ENCODE measurements at places on chromosomes 1 and 21.

DNA sequence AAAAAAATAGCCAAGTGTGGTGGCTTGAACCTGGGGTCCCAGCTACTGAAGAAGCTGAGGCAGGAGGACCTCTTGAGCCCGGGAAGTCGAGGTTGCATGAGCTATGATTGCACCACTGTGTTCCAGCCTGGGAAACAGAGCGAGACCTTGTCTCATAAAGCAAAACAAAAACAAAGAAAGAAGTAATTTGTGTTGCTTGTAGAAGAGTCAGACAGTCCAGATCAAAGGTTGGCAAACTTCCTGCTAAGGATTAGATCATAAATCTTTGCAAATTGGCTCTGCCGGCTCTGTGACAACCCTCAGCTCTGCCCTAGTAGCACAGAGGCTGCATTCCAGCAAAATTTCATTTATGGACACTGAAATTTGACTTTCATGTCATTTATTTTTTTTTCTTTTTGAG lies 19.0 kb upstream of the MFN2 start:
- DNase-seq, result no peak

DNA sequence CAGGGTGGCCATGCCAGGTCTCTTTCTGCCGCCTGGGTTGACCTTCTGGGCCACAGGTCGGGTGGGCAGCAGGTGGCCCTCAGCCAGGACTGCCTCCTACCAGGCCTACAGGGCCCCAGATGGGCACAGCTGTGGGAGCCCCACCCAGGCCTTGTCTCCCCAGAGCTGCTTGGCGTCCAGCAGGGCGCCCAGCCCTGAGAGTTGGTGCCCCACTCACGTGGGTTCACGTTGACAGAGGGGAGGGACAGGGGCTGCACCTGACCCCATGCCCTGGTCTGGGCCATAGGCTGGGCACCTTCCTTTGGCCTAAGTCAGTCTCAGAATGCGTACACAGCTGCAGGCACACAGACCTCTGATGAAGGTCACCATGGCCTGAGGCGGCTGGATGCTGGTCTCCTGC lies 16.7 kb downstream of the PRDM16 start:
- no peak for DNase-seq

DNA sequence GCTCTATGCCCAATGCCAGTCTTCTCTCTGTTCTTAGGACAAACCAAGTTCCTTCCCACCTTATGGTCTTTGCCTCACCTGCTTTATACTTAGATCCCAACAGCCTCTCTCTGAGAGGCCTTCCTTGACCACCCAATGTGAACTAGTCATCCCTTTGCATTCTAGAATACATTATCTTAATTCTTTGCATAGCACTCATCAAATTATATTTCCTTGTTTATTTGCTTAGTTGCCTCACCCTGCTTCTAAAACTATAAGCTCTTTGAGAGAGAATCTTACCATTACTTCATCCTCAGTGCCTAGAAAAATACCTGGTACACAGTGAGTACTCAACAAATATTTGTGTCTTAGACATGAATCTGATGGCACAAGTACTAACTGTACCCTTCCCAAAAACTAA lies 8.0 kb downstream of the PIGP start:
- DNase-seq, result no peak

DNA sequence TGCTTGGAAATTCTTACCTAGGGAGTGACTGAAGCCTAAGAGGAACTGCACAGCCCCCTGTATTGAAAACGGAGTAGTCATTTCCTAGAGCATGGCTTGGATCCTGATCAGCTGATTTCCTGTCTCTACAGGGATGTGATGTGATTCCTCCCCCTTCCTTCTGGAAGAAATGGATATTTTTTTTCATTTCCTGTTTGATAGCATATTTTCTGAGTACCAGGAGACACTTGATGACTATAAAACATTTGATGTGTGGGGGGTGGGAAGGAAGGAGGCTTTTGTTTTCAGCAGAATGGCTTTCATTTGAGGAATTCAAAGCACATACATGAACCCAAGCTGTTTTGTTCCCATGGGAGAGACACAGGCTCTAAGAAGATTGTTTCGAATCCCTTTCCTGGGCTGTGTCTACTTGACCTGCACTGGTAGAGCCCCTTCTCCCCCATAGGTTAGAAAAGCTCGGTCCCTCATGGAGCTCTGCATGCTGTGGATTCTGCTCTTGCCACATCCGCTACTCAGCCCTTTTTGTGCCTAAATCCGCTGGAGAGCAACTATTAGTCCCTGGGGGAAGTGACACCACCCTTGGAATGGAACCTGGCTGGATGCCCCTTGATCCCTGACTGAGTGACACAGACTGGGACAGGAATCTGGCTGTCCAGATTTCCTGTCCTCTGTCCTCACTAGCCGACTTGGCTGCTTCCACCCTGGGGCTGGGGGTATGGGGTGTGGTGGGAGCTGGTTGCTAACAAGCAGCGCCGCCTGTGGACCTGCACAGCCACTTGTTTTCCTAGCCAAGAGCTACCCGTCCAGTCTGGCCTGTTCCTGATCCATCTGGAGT lies 71.8 kb upstream of the MACF1 start:
- DNase-seq, result peak; percentile 53

DNA sequence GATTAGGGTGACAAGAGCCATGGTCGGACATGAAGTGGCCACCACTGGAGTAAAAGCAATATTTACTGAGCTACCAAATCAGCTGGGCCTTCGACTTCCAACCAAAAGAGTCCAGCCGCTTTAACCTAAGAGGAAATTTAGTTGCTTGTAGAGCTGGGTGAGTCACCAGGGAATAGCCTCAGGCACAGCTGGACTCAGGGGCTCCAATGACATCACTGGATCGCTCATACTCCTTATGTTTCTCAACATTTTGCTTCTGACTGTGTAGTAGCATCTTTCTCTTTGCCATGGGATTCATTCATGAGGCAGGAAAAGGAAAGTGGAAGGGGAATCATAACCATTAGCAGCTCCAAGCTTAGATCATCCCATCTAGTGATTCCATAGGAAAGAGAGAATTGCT lies 664.4 kb downstream of the MATN1 start:
- no peak for DNase-seq

All from C1 segment of cervical spinal cord (tissue), 14 donors.